ENCODE measurements at places on chromosomes 7 and 10.
A peak's percentile ranks its signal among the peaks of the same experiment; 100 is the strongest.

DNA sequence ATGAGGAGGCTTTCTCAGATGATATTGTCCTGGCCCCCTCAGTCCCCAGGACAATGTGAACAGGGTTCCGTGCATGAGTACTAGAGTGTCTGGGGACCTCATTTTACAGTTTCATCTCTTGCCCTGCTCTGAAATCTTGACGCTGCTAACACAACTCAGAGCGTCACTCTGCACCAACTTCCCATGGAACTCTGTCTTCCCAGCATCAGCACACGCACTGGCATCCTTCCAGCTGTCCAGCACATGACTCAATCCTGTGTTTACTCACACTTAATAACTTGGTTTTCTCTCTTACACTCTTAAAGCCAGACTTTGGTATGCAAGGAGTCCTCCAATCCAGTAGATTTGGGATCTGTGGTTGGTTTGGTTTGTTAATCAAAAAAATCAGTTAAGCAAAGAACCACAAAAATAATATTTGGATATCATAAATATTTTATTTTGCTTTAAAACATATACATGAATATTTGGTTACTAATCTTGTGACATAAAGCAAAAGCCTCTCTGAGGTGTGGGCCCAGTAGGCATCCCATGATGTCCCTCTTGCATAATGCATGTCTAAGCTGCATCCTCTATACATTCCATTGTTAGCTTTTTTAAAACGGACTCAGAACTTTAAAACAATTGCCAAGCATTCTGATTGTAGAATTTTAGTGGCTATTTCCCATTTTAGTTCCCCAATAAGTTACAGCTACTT, 131.0 kb downstream of the CXCL12 start:
- no peak for DNase-seq

- DNase-seq = no peak
Observed at GRCh38 chr10:29895456-29895855, 163.9 kb downstream of the JCAD start.

GRCh38 chr10:111278266-111278665, 201.4 kb downstream of the ADRA2A start:
- no peak for DNase-seq

- no peak for DNase-seq
Observed at GRCh38 chr7:47227762-47228177, 354.1 kb downstream of the TNS3 start.

GRCh38 chr7:46080595-46081159, 159.6 kb upstream of the IGFBP3 start:
- no peak for DNase-seq

- no peak for DNase-seq
Observed at GRCh38 chr7:69657331-69657730, 59.1 kb downstream of the AUTS2 start.

DNA sequence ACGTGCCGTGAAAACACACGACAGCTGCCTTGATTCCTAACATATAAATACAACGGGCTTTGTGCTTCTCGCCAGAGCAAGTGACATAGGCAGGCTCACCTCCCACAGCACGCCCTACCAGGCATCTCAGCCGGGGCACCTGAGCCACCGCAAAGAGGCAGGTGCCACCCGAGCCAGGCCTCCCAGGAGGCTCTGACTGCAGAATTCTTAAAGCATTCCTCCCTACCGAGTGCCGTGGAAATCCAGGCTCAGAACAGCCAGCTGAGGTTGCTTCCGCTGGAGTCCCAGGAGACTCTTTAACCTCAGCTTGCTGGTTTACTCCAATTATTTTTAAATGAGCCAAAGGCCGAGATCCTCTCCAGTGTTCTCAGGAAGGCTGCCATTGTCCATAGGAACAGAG, 206.5 kb downstream of the USP6NL start:
- peak; percentile 8 for DNase-seq

DNA sequence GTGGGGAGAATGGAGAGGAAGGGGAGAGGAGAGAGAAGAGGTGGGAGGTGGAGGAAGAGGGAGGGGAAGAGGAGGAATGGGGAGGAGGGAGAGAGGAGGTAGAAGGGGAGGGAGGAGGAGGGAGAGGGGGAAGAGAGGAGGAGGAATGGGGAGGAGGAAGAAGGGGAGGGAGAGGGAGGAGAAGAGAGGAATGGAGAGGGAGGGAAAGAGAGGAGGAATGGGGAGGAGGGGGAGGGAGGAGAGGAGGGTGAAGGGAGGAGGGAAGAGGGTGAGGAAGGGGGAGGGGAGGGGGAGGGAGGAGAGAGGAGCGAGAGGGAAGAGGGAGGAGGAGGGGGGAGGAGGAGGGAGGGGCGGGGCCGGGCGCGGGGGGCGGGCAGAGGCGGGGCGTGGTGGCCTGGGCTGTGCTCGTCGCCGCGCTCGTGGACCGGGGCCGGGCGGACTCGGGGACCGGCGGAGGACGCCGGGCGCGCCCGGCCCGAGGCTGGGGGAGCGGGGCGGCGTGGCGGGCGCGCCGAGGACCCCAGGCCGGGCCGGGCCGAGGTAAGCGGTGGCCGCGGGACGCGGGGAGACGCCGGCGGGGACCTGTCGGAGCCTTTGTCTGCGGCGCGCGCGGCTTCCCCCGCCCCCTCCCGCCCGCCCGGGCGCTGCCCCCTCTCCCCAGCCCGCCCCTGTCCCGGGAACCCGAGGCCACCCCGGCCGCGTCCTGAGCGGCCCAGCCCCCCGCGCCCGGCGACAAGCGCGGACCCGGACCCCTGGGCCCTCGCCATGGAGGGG, at the start of gene SLC29A4:
TSS of gene SLC29A4 (plus strand) at position 401 of the 774 bp plus-strand sequence. CDS start 4,874 bp downstream, outside the sequence.
- no peak for DNase-seq

DNA sequence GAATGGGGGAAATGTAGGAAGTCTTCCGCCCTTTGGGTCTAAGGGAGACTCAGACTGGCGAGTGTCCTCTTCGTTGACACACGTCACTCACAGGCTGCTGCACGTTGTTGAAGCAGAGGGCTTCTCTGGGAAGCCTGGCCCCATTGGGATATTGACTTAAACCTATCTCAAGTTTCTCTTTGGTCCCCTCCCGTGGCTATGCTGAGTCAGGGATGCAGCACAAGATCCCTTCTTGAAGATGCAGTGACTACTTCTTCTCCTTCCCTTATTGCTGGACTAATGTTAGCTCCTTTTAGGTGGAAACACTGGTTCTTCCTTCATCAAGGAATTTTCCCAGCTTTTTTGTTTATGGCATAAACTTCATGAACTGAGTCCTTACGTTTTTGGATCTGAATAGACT, 89.8 kb upstream of the CCDC71L start:
- no peak for DNase-seq

DNA sequence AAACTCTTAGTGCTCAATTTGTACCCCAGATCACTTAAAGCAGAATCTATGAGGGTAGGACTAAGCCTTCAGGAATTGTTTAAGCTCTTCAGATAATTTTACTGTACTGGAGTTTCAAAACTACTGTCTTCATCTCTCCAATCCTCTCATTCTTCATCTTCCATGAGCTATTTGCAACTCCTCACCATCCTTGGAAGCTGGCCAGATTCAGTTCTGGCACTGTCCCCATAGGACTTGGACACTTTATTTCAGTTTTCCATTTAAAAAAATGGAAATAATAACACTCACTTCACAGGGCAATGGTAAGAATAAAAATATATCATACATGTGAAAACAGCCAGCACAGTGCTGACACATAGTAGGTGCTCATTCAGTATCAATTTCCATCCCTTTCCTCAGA, 74.6 kb downstream of the PPP1R17 start:
- DNase-seq = no peak

GRCh38 chr7:135425036-135425435, 84.9 kb downstream of the CNOT4 start:
- no peak for DNase-seq

DNA sequence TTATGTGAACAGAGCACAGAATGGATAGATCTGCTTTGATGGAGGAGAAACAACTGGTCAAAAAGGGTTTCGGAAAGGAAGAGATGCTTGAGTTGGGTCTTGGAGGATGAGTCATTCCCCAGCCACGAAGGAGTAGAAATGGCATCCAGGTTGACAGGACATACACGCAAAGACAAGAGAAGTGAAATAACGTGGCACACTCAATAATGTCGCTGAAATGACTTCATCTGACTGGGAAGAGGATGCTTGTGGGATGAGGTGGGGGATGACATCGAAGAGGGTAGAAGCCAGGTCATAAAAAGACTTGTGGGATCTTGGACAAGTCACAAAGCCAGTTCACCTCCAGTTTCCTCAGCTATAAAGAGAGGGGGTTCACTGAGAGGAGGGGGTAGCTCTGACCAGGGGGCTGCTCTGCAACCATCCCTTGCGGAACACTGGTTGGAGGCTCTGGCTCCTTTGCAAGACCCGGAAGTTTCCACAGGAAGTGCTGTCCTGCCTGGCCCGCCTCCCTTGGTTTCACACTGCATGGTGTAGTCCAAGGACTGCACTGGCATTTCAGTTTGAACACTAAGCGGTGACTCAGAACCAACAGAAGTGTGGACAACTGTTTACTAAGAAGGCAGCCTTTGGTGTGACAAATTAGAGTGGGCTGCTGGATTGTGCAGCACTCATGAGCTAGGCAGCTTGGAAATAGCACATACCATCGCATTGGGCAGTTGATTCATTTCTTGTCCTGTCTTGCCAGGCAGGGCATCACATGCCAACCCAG, 189.9 kb upstream of the ADO start:
- no peak for DNase-seq

DNA sequence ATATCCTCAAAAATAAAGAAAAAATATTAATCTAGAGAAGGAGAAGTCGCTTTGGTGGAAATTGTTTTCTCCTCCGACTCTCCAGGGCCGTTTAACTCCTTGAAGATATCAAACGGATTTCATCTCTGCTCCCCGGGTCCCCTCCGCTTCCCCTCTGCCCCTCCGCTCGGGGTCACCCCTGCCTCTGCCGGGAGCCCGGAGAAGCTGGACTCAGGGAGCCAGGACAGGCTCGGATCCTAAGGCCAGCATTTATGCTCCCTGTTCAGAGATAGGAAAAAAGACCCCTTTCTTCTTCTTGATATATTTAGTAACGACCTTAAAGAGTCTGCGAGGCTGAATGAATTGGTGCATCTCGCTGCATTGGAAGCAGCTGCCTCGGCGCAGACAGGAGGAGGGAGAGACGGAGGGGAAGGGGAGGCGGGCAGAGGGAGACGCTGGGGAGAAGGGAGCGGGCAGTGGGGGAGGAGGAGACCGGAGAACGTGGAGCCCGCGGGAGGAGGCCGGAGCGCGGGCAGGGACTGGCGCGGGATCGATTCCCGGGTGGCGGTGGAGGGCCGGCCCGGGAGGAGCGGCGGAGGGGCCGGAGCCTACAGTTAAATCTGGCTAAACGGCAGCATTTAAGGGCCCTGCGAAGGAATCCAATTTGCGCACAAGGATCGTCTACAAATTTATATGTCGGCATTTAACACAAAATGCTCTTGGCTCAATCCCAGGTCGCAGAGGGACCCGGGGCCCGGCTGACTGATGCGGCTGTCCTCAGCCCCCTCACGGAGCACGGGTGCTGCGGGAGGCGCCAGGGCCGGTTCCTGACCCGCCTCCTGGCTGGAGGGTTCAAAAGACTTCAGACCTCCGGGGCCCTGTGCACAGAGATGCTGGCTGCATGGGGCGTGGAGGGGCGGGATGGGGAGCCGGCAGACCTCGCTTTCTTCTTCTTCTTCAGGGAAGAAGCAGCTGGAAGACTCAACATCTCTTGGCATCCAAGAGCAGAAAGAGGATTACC, 55.6 kb downstream of the CRTAC1 start:
- DNase-seq = no peak
